RPMI7951 (cell line): ENCODE measurements at places on chromosomes 2 and 18.

- DNase-seq, result peak; percentile 38
Observed at GRCh38 chr2:199940373-199940772, 14.9 kb downstream of the TYW5 start.

DNA sequence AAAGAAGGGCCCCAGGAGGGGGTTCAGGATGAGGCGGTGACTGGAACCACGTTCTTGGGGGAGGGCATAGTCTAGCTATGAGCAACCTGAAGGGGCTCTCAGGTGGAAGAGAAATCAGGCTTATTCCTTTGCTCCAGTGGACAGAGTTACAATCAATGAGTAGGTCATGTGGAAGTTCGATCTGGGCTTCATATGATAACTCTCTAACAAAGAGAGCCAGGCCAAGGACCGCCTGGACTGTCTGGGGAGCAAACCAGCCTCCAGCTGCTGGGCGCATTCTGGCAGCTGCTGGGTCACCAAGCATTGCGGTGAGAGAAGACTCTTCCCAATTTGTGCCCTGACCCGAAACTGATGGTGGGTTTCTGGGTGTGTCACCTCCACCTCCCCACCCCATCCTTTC is 180.3 kb upstream of the SMAD2 start:
- DNase-seq, result no peak

DNA sequence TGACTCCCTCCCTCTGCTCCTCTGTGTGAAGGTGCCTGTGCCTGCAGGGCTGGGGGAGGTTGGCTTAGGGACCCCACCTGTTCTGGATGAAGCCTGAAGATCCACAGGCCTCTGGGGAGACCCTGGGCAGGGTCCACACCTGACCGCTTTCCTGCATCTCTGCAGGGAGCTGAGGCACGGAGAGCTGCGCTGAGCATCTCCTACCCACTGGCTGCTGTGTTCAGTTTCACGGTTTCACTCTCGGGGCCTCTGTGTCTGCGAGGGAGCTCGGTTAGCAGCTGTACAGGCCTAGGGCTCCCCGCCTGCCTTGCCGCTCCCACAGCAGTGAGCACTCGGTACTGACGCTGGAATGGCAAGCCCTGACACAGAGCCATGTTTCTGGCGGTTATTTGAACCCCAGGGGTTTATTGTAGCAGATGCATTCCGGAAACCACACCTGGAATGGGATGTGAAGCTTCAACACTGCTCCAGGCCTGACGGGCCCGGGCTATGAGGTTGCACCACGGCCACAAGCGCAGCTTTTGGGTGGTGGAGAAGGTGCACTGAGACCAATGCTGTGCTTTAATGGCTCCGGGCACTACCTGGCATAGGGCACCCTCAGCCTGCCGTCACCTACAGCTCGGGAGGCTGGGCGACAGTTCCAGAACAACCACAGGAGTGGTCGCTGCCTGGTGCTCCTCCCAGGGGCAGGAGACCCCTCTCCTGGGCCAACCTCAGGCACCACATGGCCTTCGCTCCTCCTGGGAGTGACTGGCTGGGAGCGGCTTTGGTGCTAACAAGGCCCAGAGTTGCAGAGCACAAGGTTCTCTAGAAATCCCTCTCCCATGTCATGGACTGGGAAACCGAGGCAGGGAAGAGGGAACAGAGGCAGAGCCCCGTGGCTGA is 257.9 kb downstream of the NDUFA10 start:
- no peak for DNase-seq

DNA sequence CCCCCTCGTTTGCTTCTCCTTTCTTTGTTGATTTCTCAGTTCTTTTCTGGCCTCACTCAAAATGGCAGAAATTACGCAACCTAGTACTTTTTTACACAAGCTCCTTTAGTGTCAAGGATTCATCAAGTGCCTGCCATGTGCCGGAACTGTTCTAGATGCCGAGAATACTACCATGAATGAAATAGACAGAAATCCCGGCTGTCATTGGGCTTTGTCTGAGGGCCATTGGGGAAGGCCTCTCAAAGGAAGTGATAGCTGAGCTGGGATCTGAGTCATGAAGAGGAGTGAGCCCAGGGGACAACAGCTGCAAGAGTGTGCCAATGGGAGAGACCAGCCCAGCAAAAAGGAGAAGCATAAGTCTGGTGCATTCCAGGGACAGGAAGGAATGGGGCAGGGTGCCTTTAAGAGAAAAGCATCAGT is 34.3 kb upstream of the PPP1CB start:
- peak; percentile 97 for DNase-seq

GRCh38 chr18:11246495-11247300 is 97.3 kb upstream of the PIEZO2 start:
- no peak for DNase-seq

- DNase-seq, result peak; percentile 73
Observed at GRCh38 chr2:159755788-159756187, 42.2 kb downstream of the CD302 start.

GRCh38 chr2:149486664-149487063 is 100.9 kb downstream of the MMADHC start:
- DNase-seq, result no peak

- no peak for DNase-seq
Observed at GRCh38 chr2:235663875-235664274, 170.0 kb downstream of the AGAP1 start.

GRCh38 chr18:55430026-55430425 is 158.0 kb downstream of the TCF4 start:
- no peak for DNase-seq

GRCh38 chr2:229235131-229235914 is 35.8 kb downstream of the PID1 start:
- peak; percentile 42 for DNase-seq

DNA sequence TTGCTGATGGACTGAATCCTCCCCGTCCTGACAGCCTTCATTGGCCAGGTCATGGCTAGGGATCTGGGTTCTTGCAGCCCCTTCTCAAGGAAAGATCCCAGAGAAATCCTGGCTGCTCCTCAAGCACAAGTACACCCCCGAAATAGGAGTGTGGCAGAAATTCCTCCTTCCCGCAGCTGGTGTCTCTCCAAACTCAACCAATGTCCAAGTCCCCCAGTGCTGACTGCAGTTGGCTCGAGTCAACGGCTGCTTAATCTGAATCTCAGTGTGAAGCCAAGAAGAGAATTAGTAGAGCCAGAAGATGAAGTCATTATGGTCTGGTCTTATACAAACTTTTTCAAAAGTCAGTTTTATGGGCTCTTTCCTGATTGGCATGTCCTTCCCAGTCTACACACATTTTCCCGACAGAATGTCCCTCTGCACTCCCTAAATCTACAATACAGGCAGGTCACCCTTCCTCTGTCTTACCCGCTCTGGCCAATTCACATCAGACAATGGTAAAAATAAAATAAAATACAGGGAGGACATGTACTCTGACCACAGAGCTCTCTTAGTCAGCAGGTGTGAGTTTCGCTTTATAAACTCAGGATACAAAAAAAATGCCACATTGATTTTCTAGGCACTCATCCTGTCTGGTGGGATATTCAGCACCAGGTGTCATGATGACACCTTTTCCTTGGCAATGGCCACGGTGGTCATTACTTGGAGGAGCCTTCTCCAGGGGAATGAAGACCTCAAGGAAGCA is 76.9 kb upstream of the PAPOLG start:
- DNase-seq, result no peak

DNA sequence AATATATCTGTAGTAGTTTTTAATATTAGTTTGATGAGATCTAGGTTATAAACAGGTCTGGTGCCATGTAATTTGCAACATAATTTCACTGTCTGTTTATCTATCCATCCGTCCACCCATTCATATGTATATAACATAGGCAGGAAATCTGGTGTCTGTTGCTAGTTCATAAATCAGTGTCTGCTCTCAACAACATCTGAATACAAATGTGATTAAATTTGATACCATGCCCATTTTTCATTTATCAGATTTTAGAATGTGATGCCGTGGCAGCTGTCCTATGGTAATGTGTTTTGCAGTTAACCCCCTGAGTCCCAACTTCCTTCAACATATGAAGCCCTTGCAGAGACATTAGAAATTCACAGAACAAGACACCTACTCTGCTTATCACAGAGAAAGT is 228.4 kb downstream of the CMPK2 start:
- DNase-seq, result no peak

- no peak for DNase-seq
Observed at GRCh38 chr2:102278720-102279390, 32.5 kb upstream of the IL1RL1 start.

- no peak for DNase-seq
Observed at GRCh38 chr2:52918551-52918950, 849.1 kb upstream of the CHAC2 start.

DNA sequence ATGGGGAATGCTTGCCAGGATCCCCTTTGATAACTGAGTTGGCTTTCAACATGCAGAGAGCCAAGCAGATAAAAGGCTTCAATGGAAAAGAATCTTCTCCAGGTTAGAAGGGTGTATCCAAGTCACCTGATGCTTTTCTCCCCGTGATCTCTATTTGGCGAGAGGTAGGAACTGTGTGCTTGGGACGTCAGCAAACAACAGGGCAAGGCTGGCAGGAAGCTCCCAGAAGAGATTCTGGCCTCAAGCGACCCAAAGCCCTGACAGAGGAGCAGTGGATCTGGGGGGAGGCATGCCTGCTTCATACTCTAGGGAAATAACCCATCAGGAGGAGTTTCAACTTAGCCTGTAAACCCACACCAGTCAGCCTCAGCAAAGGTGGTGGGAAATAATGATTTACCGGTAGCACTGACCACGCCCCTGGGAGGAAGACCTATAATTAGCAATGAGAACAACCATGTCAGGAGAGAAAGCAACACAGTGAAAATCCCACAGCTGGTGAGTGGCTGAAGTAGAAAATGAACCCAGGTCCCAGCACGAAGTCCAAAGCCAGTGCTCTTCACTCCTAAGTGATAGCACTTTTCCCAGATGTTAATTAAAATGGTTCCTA is 76.3 kb upstream of the SEC11C start:
- no peak for DNase-seq

- DNase-seq, result no peak
Observed at GRCh38 chr2:231353469-231353868, 42.0 kb upstream of the B3GNT7 start.

DNA sequence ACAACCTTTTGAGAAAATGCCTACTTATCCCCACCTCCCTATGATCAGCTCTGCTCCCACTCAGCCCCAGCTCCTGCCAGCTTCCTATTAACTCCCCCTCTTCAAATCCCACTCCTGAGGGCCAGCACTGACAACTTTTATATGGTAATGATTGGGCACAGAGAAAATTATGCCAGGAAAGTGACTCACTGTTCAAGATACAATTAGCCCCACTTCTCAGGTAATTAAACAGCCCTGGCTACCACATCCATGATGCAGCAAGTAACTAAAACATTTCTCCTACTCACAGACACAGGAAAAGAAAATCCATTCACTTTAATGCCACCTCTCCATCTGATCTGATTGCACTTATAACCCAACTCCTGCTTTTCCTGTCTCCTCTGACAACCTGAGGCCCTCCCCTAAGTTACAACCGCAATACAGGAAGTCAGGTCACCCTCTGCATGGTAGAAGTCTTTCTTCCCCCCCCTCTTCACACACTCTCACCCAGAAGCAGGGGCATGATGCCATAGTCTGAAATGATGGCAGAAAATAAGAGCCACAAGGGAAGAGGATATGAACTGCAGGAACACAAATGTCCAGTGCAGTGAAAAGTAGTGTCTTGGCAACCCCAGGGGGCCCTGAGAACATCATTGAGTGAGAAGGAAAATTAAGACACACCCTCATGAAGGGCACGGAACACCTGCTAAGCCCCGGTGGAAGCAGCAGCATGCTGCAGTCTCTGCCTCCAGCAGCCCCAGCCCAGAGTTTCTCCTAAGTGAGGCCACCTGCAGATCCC is 54.4 kb downstream of the STK39 start:
- no peak for DNase-seq

GRCh38 chr18:78554944-78555608 is 424.5 kb upstream of the SALL3 start:
- DNase-seq, result no peak

DNA sequence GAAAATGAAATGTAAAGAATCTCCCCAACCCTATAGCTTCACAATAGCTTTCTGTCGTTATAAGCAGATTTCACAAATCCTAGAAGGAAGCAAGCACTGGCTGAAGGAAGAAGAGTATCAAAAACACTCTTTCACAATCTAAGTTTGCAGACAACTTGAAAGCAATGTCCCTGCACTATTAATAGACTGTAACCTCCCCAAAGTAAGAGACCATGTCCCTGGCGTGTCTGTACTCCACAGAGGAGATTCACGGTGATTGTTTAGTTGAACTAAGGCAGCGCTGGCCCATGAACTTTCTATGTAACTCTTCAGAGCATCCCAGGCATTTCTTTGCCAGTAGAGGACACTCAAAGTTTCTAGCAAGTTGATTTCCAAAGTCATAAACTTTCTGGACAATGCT is 128.0 kb upstream of the HNRNPA3 start:
- no peak for DNase-seq
